ENCODE measurements at places on chromosomes 7 and 10. TPM values are rescaled to one million over a fixed set of nuclear protein-coding genes. Genes with fewer than 3 reads are reported as not detected.

The FEZF1 gene
- not detected for total RNA-seq

The SLC26A5 gene
- total RNA-seq, result not detected

The DOCK1 gene
- 39.5 TPM for total RNA-seq

The AKR1D1 gene
- total RNA-seq, result not detected

The TMEM72 gene
- total RNA-seq, result not detected

The MYOZ1 gene
- total RNA-seq, result 0.55 TPM
